ENCODE measurements at places on chromosomes 3 and 15.

- no peak for DNase-seq
Measured at GRCh38 chr15:49501586-49501985, 78.5 kb downstream of the FGF7 start.

DNA sequence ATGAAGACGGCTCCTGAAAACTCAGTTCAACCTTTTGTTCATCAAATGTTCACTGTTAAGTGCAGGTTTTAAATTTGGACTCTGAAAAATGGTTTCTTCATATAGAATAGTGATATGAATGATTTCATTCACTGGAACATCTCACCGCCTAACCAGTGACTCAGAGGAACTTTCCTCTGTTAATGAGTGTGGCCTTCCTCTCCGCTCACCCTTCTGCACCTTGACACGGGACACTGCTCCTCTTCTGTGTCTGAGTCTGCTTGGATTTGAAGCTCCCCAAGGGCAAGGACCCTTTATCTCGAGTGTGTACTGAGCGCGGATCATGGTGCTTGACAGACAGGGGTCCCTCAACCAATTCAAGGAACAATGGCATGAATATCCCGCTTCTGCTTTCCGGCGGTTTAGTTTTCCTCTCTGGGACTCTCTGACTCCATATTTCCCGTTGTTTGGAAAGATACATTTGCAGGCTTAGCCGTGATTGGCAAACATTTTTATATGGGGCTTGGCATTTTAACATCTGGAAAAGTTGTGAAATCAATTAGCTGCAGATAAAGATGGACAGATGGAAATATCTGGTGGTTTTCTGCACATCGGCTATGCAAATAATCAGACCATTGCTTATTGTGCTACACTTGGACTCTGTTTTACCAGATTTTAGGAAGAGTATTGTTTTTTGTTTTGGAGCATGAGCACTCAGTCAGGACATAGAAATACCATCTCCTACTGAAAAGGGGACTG, 20.9 kb downstream of the KBTBD8 start:
- no peak for DNase-seq

- DNase-seq: no peak
Measured at GRCh38 chr15:90039996-90040395, 38.9 kb downstream of the ZNF710 start.

DNA sequence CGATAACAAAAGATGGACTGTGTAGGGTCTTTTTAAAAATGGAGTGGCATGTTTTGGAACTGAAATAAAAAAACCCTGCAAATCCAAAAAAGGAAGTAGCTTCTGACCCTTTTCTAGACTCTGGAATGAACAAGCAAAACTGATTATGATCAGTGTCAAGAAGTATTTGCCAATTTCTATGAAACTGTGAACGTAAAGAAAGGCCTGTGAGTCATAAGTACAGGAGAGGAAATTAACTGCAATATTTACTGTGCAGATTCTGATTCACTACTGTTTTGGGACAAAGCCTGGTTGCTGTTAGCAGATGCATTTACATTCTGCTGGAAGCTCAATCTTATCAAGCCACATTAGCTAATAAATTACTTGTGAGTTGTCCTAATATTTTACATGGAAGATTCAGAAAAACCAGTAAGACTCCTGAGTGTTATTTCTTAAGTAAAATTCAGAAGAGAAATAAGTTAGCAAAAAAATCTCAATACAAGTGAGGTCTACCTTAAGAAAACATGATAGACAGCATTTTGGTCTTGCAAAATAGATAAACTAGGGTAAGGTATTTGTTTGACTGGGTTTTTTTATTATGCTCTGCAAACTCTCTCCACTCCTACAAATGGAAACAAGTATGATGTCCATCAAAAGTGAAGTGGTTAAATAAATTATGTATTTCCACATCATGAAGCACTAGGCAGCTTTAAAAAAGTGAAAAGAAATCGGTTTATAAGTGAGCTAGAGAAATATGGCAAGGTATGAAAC, 90.2 kb upstream of the LMOD3 start:
- DNase-seq: peak; percentile 7

DNA sequence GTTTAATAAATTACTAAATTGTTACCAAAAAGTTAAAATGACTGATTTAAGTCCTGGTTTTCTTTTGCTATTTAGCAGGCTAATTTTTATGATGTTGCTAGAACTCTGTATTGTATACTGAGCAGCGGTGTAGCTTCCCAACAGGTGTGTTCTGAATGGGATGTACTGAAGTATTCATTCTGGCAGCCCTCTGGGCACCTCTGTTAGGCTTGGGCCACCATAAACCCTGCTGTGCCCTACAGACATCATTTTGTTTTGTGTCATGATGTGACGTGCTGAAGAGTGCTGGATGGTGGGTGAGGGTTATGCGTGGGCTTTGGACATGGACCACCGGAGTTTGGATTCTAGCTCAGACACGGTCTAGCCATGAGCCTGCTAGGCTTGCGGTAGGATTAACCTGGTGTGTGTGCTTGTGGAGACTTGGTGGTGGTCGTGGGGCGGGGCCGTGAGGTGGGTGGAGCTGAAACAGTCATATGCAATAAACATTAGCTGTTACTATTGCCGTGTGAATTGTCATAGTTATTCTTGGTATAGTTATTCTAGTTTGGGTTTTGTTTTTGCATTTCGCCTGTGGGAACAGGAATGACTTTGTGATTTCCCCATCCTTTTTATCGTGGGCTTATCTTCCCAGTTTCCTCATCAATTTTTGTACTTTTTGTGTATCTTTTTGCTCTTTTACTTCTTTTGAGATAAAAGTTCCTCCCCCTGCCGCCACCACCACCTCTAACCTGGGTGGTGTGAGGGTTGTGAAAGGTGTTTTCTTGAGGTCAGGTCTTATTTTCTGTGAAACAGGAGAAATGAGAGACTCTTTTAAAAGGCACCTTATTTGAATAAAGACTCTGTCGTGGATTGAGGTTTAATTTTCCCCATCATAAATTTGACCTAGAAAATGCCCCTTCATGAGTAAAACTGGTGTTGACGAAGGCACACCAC, 93.7 kb downstream of the MCTP2 start:
- DNase-seq: no peak

DNA sequence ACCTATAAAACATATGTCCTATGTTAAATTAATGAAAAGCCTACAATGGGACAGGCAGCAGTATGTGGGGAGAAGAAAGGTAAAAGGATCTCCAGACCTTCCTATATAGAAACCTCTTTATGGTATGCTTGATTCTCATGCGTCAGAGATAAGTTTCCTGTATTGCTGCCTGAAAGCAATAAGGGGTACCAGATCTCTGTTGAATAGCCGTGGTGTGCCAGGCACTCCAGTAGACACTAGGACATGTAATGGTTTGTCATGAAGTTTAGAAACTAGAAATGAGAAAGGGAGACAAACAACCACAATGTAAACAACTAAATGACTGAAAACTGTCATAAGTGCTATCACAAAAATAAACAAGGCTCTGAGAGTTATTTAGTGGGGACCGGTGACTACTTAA, 168.1 kb downstream of the EFHB start:
- no peak for DNase-seq

DNA sequence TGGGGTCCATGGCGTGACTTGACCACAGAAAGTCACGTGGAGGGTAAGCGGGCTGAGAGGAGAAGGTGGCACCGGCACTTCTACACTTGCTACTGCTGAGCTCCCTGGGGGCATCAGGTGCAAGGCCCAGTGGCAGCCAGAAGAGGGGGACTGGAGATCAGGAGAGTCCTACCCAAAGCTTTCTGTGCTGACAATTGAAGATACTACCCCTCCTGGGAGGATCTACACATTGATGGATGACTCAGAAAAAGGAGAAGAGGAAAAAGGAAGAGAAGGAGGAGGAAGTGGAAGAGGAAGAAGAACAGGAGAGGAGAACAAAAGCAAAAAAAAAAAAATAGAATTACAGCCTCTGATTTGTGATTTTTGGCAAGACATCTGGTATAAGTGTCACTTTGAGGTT, 41.2 kb downstream of the MYO5C start:
- DNase-seq: no peak

- no peak for DNase-seq
Measured at GRCh38 chr3:32571192-32571485, 481 bp upstream of the DYNC1LI1 start.

DNA sequence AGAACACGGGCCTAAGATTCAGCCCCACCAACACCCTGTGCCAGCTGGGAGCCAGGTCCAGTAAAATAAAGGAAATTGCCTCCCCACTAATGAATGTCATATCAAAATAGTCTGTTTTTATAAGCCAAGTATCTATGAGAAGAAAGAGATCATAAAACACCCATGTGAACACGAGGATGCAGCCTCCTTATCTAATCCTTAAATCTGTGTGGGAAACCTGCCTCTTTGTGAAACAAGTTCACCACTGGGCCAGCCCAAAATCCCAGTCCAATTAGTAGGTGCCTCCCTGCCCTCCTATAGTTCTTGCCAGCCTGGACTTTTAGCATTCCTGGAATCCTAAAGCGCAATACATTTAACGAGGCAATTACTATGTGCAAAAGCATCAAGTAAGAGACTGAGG, 42.0 kb downstream of the SCAPER start:
- no peak for DNase-seq

DNA sequence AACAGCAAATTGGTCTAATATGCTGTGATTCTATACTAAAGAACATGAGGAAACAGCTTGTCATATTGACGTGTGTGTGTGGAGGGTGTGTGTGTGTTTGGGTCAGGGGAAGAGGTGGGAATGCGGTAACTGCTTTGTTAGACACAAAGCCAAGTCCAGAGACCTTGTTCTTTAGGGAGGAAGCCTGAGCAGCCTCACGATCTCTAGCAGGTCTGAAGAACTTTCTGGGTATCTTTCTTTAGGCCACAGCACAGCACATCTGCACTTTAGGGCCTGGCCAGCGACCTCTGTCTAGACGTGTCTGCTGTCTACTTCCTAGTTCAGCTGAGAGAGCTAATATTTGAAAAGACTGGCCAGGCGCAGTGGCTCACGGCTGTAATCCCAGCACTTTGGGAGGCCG, 220.0 kb upstream of the TPRG1 start:
- DNase-seq: no peak

DNA sequence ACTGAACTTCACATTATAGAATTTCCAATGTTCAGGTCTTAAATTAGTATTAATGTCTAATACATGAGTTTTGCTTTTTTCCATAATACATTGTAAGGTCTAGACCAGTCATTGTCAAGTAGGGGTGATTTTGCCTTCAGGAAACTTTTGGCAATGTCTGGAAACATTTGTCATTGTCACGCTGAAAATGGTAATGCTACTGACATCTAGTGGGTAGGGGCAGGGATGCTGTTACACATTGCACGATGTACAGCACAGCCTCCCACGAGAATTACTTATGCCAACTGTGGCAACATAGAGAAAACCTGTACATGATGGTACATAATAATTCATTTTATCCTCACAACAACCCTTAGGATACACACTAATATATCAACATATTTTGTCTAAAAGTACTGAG, 384.1 kb downstream of the CADM2 start:
- DNase-seq: no peak

DNA sequence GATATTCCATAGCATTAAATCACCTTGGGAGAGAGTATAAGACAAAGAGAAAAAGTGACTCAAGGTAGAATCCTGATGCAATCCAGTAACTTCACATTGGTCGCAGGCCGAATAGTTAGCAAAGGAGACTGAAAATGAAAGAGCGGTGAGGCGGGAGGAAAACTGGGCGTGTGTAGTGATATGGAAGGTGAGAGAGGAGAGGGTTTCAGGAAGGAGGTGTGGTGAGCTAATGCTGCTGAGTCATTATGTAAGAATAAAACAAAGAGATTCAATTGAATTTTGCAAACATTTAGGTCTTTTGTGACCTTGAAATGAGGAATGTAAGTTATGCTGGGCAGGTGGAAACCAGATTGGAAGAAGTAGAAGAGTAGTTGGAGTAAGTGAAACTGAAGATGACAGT, 235.3 kb downstream of the C3orf38 start:
- no peak for DNase-seq

DNA sequence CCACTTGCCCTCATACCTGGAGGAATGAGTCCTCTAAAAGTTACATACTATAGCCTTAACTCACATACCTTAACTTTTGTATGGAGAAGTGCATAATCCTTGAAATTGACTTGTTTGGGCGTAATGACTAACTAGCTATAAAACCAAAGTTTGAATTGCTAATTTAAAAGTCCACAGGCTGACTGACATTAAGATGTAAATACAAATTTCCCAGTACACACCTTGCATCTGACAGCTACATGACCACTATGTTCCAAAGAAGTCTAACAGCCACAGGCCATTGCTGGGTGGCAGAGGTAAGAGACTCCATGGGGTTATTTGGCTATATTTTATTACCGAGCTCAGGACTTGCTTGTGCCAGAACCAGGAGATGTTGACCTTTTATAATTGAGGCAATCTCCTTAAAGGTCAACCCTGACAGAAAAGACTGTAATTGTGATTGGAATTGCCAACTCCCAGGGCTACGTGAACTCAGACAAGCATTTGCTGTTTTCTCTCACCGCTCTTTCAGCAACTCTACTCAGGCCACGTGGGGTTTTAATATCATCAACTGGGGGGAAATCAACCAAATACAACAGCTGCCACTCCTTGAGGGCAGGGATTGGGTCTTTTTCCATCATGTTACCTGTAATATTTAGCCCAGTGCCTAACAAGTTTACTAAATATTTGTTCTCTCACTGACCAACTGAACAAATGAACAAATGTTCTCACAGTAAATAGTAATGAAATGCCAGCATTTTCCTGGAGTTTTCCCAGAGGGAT, 139.9 kb downstream of the SEMA6D start:
- no peak for DNase-seq

DNA sequence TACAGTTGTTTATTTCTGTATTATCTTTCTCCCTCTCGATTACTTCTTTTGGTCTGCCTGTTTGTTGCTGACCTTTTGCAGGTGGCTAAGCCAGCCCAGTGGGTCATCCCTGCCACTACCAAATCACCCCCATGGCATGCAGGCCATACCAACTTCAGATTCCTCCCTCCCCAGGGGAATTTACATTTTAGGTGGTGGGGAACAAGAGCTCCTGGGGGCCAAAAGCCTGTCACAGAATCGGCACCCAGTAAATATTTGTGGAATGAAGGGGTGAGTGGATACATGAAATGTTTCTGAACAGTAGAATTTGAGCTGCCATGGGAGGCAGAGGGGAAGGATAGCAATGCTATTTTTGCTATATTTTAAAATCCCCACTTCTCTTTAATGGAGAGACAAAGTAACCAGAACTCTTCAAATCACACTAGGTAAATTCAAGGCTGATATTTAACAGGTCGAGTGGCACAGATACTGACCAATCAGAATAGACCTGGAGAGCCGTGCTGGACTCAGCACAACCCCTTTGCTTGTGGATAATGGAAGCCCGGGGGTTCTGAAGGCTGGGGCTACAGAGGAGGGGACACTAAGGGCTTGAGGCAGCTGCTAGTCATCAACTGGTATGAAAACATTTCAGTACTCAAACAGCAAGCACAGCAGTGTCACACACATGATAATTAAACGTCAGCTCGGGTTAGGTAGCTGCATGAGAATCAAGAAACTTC, 54.3 kb upstream of the SMAD3 start:
- peak; percentile 88 for DNase-seq

DNA sequence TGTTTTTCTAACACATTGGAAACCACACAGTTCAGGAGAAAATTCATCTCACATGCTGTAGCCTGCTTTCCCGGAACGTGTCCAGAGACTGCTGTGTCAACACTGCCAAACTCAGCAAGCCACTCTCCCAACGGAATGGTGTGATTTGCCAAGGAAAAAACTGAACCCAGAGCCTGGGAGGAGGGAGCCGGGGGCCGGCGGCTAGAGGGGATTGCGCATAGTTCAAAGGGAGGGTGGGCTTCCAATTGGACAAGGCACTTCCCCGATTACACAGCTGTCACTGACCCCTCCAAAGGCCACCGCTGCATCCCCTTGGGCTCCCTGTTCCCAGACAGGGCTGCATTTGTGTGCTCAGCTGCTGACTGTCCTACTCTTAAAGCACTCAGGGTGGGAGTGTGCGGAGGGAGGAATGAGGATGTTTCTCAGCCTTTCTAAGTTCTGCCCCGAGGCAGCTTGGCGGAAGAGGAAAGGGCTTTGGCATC, 256.2 kb downstream of the ZNF621 start:
- no peak for DNase-seq
